ENCODE measurements at places on chromosomes 16 and 17.
A peak's percentile ranks its signal among the peaks of the same experiment; 100 is the strongest.

DNA sequence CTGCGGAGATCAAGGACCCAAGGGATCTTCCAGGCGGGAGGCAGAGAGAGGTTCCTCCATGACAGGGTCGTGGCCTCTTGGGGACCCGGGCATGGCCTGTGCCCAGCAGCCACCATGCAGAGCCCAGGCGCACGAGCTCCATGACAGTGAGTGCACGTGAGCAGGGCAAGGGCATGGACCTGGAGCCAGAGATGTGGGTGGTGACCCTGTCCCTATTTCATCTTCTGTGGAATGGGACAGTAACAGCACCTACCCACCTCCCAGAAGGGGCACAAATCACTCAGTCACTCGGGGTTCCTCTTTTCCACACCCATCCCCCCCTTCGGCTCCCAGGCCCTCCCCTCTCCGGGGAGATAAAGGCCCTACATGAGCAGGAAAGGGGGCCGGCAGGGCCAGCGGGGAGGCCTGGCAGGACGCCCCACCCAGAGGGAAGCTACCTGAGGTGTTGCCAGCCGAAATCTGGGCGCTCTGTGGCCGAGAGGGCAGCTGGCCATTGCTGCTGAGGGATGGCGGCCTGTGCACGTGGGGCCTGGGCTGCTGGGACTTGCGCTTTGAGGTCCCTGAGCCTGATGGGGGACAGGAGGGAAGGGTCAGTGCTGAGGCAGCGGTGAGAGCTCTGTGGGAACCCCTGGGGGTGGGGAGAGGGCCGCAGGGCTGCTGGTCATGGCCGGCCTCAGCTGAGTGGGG lies 10.4 kb downstream of the UBALD2 start:
- no peak for DNase-seq

DNA sequence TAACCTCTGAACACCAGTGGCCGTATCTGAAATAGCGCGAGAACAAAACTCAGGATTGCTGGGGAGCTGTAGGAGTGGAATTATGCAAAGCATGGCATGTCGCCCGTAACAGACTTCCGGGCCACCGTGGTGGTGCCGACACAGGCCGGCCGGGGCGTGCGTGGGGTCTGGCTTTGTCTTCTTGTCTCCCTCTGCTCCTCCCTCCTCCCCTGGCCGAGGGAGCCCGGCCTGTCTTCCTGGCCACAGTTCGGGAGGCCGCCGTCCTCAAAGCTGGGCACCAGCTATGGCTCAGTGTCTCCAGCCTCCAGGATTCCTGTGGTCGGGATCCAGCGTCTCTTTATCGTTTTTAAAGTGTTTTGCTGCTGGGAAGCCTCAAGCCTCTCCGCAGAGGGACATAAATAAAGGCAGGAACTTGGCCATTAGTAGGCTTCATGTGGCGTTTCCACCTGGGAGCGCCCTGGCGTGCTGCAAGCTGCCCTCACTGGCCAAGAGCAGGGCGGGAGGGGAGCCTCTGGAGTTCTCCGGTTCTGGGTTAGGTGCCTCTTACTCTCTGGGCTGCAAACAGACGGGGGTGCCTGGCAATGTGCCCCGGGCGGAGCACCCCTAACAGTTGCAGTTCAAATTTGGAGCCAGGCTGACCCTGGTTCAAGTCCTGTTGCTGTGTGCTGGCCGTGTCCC lies 22.0 kb upstream of the NPTX1 start:
- peak; percentile 80 for DNase-seq

- no peak for DNase-seq
These were observed 43.6 kb downstream of the HOXB1 start for GRCh38 chr17:48487221-48487620.

DNA sequence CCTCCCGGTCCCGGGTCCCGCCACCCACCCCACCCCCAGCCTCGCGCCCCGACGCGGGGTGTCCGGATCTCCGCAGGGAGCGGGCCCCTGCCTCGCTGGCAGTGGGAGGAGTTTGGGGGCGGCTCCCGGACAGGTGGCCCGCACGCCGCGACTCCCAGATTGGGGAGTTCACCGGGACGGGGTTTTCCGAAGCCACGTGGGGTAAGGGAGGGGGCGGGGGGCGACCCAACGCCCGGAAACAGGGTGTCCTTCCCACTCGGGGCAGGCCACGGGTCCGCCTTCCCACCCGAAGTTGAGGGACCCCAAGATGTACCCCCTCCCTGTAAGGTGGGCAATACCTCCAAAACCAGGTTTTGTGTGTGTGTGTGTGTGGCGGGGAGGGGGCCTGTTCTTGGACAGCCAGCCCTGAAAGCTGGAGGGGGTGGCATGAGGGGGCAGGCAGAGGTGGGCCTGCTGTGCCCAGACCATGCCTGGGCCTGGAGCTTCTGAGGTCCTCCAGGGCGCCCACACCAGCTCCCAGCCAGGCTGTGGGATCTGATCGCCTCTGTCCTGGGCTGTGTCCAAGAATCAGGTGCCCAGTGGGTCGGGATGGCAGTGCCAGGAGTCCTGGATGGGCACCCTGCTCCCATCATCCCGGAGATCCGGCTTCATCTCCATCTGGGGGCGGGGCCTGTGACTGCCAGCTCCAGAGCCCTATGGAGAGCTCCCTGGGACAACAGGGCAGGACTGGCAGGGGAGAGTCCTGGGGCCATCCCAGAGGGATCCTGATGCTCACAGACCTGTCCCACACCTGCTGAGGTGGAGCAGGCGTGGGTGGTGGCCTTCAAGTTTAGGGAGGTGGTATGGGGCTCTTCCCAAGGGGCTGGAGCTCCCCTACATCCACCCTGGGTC lies 767 bp downstream of the SYNGR2 start:
- DNase-seq: peak; percentile 31

DNA sequence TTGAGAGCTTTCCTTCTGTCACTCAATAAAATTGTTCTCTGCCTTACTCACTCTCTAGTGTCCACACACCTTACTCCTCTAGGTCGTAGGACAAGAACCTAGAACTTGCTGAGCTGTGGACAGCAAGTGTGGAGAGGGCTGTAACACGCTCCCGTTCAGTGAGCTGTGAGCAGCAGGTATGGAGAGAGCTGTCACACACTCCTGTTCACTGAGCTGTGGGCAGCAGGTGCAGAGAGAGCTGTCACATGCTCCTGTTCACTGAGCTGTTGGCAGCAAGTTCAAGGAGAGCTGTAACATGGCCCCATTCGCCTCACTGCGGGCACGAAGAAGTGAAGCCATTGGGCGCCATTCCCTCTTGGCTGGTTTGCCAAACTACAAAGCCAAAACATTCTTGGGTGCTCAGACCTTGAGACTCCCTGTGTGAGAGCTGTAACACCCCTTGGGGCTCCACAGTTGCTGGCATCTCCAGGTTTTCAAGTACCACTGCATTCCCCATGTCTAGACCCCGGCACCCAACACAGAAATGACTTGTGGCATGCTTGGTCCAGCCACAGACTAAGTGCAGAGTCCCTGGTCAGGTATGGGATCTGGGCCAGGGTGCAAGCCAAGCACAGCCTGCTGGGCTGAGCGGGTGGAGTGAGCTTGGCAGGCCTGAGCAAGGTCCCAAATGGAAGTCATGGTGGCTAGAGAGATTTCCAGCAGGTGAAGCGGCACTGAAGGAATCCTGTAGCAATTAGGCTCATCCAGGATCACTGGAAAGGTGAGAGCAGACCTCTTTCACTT lies 608.0 kb upstream of the CDH8 start:
- no peak for DNase-seq

DNA sequence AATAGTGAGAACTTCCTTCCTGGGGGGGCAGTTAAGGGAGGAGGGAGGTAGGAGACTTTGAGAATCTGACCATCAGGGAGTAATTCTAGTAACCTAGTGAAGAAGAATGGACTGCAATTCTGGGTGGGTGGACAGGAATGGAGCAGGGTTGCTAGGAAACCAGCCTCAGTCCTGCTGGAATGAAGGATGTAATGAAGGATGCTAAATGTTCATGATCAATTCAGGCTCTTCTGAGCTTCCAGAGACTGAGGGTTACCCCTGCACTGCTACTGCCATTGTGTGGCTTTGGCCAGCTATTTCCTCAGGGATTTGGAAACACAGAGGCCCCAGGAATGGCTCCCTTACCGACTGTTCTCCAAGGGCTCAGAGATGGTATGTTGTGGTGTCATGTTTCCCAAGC lies 116.4 kb downstream of the UTP18 start:
- no peak for DNase-seq

- no peak for DNase-seq
These were observed 533 bp upstream of the MEFV start for GRCh38 chr16:3256866-3257465.

GRCh38 chr16:31466381-31466841 lies 5.5 kb upstream of the TGFB1I1 start:
- no peak for DNase-seq

Measured in NAMALWA (cell line).